Adrenal gland (tissue), 19 donors: ENCODE measurements at places on chromosomes 11 and 22. TPM values are rescaled to one million over a fixed set of nuclear protein-coding genes. Genes with fewer than 3 reads are reported as not detected.
A peak's percentile ranks its signal among the peaks of the same experiment; 100 is the strongest.

- DNase-seq = no peak
Observed at GRCh38 chr11:1906181-1906580, 13.3 kb upstream of the TNNT3 start.

GRCh38 chr11:116540645-116541304, 232.0 kb downstream of the BUD13 start:
- DNase-seq = no peak

- DNase-seq = no peak
Observed at GRCh38 chr22:47654922-47655491, 892.6 kb downstream of the TBC1D22A start.

DNA sequence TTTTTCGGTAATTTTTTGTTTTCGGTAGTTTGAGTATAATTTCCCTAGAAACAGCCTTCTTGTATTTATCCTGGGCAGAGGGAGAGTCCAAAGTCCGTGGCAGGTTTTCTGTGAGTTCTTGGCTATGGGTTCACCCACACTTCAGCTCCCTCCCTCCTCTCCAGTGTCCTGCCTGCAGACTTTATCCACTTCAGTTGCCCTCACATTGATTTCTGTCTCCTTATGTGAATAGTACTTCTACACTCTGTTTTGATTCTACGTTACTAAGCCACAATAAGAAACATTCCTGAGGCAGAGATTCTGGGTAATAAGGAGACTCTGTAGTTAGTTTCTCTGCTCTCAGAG, 868.6 kb downstream of the METTL15 start:
- DNase-seq = no peak

DNA sequence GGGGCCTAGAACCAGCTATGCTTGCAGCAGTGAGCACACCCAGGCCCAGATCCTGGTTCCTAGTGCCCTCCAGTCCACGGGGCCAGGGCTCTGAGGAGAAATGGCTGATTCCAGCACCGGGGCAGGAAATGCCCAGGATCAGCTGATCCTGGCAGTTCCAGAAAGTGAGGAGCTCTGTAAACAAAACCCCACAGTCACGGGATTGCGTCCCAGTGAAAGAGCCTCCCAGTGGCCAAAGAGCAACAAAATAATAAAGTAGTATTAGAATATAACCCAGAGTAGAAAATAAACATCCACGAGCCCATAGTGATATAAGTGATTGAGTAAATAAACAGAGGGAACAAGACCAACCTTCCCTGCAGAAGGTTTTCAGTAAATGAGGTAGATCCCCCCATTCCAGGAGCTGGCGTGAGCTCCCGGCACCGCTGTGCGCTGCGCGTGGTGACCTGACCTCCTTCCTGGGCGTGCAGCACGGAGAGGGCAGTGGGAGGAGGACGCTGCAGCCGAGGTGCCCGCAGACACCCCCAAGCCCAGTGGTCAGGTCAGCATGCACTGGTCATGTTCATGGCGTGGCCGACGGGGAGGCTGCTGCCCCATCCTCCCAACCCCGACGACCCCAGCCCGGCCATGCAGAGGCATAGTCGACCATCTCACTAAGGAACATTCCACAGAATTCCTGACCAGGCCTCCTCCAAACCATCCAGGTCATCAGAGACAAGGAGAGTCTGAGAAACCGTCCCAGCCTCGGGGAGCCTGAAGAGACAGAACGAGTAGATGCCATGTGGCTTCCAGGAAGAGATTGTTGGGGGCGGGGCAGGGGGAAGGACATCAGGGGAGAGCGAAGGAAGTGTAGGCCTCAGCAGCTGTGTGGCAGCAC, 19.8 kb downstream of the PTDSS2 start:
- peak; percentile 88 for DNase-seq

- DNase-seq = peak; percentile 68
Observed at GRCh38 chr22:20080776-20081654, 974 bp downstream of the DGCR8 start.

DNA sequence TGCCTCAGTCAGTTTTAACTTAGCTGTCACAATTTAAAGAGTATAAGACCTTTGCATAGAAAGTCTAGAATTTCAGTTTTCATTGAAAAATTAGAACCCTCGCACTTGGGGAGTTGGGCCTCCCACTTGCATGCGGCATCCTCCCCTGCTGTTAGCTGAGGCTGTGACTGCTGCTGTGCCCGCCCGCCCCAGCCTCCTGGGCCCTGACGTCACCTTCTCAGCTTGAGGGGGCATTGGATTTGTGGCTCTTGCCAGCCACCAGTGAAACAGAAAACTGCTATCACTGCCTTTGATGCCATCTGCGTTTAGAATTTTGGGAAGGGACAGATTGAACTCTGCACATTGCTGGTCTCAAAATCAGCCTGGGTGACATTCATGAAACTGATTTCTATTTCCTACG, 108.7 kb downstream of the CTTN start:
- DNase-seq = no peak

GRCh38 chr11:6780829-6781228, 2.0 kb upstream of the OR2AG1 start:
- no peak for DNase-seq

GRCh38 chr11:23569134-23569533, 708.9 kb upstream of the CCDC179 start:
- no peak for DNase-seq

DNA sequence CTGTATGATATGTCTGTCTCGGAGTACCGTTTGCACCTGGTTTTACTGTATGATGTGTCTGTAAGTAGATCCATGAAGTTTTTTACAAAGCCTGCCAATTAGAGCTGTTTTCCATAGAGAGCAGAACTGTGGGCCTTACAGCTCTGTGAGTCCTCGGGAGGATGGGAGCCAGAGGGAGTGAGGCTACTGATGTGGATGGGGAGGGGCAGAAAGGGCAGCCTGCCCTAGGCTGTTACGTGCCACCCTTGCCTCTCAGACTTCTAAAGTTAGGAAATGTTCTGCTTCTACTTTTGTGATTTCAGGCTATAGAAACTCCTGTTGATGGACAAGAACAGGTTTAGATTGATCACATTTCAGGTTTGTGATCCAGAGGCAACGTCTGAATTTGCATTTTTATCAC, 105.2 kb downstream of the PPP6R3 start:
- no peak for DNase-seq

GRCh38 chr11:35016916-35017315, 100.5 kb downstream of the PDHX start:
- no peak for DNase-seq

DNA sequence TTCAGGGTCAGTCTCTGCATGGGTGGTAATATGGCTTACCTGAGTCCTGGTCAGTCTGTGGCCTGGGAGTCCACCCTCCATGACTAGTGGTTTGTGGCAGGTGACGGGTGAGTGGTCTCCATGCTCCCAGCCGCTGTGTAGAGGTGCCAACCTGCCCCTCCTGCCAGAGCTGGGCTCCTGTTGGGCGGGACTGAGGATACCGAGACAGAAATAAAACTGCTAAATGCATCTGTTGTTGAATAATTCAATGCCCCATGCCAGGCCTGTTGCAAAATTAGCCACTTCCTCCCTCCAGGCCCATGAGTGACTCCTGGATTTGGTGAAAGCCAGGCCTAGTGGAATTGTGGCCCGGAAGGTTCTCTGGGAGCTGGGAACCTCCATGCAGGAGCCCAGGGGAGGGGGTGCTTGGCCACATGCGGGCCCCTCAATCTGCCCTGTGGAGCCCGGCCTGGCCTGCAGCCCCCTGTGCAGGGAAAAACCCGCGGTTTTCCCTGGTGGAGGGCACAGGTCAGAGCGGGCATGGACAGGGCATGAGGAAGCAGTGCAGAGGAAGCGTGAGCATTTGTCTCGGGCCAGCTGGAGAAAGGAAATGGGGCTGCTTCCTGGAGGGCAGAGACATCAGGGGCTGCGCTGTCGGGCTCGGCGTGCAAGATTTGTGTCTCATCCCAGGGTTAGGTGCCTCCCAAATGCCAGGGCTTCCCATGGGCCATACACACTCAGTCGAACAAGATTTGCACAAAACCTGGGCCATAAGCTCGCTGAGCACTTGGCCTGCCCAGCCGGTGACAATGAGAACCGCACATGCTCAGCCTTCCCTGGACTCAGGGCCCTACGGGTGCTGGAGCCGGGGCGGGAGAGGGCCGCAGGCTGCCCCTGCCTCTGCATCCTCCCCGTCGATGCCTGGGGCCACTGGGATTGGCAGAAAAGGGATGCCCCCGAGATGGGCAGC, 66.9 kb downstream of the KCNQ1 start:
- peak; percentile 43 for DNase-seq

DNA sequence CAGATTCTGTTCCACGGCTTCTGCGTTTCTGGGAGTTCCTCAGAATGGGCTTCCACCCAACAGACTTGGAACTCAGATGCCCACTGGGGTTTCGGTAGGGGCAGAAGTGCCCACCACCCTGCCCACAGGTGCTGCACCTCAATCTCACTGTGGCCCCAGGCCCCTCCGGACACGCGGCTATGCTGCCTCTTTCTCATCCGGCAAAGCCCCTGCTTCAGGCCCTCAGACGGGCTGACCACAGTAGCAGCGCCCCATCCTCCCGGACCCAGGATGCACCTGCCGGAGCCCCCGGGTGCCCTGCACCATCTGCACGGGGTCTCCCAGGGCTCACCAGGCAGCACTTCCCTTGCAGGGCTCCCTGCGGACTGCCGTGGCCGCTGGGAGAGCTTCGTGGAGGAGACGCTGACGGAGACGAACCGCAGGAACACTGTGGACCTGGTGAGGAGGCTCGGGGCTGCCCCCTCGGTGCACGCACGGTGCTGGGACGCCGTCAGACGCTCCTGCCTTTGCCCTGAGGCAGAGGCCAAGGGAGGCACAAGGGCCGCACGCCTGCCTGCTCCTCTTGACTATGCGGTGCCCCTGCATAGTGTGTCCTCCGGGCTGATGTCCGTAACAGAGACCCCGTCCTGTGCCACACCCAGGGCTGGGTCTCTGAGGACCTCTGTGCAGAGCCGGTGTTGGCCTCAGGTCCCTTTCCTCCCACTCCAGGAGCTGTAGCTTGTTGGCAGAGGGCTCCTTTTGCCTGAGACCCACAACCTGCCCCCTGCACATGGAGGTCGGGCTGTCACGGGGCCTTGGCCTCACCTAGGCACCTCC, 38.6 kb downstream of the SBF1 start:
- peak; percentile 13 for DNase-seq

DNA sequence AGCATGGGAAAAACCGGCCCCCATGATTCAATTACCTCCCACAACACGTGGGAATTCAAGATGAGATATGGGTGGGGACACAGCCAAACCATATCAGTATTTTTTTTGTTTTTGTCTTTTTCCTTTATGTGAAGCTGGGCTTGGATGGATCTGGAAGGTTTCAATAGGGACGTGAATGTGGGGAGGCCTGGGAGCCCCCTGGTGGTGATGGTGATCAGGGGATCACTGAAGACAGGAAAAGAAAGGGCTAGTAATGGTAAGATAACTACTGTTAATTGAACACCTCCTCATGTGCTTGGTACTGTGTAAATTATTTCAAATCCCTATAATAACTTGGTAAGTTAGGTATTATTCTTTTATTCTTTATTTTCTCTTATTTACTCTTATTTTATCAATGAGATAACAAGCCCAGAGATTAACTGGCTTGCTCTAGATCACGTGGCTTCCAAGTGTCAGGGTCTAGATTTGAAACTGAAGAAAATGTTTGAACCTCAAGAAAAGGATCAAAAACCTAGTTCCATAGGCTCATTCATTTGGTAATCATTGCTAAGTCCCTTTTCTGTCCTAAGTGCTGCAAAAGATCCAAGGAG, 364.2 kb downstream of the TENM4 start:
- peak; percentile 61 for DNase-seq

- no peak for DNase-seq
Observed at GRCh38 chr11:130403271-130403804, 25.1 kb downstream of the ADAMTS8 start.

- no peak for DNase-seq
Observed at GRCh38 chr11:66548041-66548440, 1.3 kb downstream of the ACTN3 start.

DNA sequence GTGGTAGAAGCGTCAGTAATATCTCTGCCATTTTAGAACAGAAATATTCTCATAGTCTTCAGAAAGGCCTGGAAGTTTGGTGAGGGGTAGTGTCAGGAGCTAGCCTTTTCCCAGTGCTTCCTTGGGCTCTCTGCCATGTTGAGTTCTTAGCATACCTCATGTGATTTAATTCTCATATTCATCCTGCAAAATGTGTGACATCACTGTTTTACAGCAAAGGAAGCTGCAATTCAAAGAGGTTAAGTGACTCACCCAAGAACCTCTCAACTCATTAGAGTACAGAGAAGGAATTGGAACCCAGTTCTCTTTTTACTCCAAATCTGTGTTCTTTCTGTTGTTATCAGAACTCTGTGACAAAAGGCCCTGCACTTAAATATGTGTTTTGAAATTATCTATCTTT, 72.1 kb downstream of the RNF169 start:
- peak; percentile 21 for DNase-seq

DNA sequence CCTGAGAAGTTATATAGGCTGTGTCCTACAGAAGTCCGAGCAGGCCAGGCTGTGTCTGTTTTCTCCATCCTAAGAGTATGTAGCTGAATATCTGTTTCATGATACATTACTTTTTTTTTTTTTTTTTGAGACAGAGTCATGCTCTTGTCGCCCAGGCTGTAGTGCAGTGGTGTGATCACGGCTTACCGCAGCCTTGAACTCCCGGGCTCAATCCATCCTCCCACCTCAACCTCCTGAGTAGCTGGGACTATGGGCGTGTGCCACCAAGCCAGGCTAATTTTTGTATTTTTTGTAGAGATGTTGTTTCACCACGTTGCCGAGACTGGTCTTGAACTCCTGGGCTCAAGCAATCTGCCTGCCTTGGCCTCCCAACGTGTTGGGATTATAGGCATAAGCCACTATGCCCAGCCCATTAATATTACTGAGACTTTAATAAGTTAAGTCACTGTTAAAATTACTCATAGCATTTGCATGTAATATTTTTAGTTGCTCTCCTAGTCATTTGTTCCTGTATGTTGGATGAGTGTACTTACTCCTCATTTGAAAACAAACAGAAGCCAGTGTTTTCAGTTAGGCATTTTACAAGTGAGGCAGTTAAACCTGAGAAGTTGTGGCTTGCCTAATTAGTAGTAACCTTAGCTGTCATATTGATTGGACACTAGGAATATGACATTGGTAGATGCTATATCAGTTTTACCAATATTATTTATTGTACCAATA, 26.1 kb downstream of the DRG1 start:
- DNase-seq = no peak

- DNase-seq = no peak
Observed at GRCh38 chr11:132472411-132473172, 1059.7 kb downstream of the OPCML start.

- no peak for DNase-seq
Observed at GRCh38 chr22:24414984-24415945, 12.1 kb upstream of the ADORA2A start.

- DNase-seq = no peak
Observed at GRCh38 chr11:72426103-72426757, 8.1 kb downstream of the CLPB start.

DNA sequence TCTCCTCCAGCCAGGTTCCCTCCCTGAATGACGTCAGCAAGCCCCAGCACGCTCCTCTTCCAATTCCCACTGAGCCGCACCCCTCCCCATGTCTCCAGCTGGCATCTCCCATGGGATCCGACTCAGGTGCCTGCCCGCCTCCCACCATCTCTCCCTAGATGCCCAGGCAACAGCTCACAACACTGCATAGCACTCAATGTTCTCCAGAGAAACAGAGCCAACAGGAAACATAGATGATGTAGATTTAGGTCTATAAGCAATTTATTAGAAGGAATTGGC, 532.3 kb downstream of the BRD1 start:
- no peak for DNase-seq

GRCh38 chr11:88183233-88183632, 8.0 kb upstream of the RAB38 start:
- DNase-seq = no peak

Gene OR10D3
- not detected for total RNA-seq

Gene ESRRA
- 53.1 TPM for total RNA-seq

Gene XKR3
- total RNA-seq = not detected

Gene MMP8
- total RNA-seq = 0.23 TPM

Gene MS4A15
- not detected for total RNA-seq

Gene MS4A6E
- not detected for total RNA-seq
